Left ventricle myocardium inferior (tissue), 1 donor: ENCODE measurements at places on chromosomes 6 and 20. TPM values are rescaled to one million over a fixed set of nuclear protein-coding genes. Genes with fewer than 3 reads are reported as not detected.

The TCF21 gene
- 5.3 TPM for total RNA-seq

The ARMH2 gene
- total RNA-seq = not detected

The PI3 gene
- total RNA-seq = not detected

The MYCT1 gene
- total RNA-seq = 15.0 TPM

The SPATA25 gene
- total RNA-seq = 2.4 TPM

The NKAPL gene
- total RNA-seq = 4.5 TPM

The UNC5CL gene
- total RNA-seq = 0.27 TPM

The SAYSD1 gene
- 10.0 TPM for total RNA-seq

The CCDC170 gene
- 0.36 TPM for total RNA-seq

The CCN5 gene
- 37.0 TPM for total RNA-seq

The SRC gene
- 4.2 TPM for total RNA-seq

The XKR7 gene
- not detected for total RNA-seq

The DYNLT2 gene
- 0.66 TPM for total RNA-seq

The CD24 gene
- total RNA-seq = 0.71 TPM

The SCRT2 gene
- total RNA-seq = not detected

The ADGRG6 gene
- total RNA-seq = 3.6 TPM

The DNAAF9 gene
- total RNA-seq = 26.2 TPM

The ERVFRD-1 gene
- total RNA-seq = not detected

The ZBTB9 gene
- 4.9 TPM for total RNA-seq

The BLCAP gene
- total RNA-seq = 91.8 TPM

The DNAH8 gene
- 0.03 TPM for total RNA-seq

The ID1 gene
- total RNA-seq = 91.5 TPM

The TGM3 gene
- total RNA-seq = not detected

The FAM209B gene
- 0.47 TPM for total RNA-seq

The PNLDC1 gene
- total RNA-seq = 0.33 TPM

The SNAP91 gene
- total RNA-seq = 2.6 TPM

The KIAA0408 gene
- 2.2 TPM for total RNA-seq

The CD40 gene
- total RNA-seq = 6.8 TPM

The HLA-DQB1 gene
- total RNA-seq = 2.0 TPM

The POU5F1 gene
- total RNA-seq = 0.69 TPM

The RNF217 gene
- total RNA-seq = 14.1 TPM

The CCDC28A gene
- 9.0 TPM for total RNA-seq

The ISM1 gene
- 1.3 TPM for total RNA-seq

The SLC17A1 gene
- total RNA-seq = not detected

The PTPRT gene
- 0.08 TPM for total RNA-seq

The SMOC2 gene
- 14.4 TPM for total RNA-seq

The BPIFB4 gene
- total RNA-seq = not detected

The ULBP3 gene
- total RNA-seq = 0.99 TPM

The BPIFA1 gene
- total RNA-seq = not detected

The AKAP7 gene
- 10.9 TPM for total RNA-seq

The BIRC7 gene
- 0.27 TPM for total RNA-seq

The CPNE5 gene
- 26.5 TPM for total RNA-seq

The TENT5A gene
- 44.4 TPM for total RNA-seq

The RAD21L1 gene
- total RNA-seq = not detected

The ZC2HC1B gene
- total RNA-seq = not detected

The RSPH3 gene
- total RNA-seq = 11.9 TPM

The NRSN1 gene
- total RNA-seq = not detected

The YIPF3 gene
- 69.9 TPM for total RNA-seq

The BMP2 gene
- 2.4 TPM for total RNA-seq

The IPCEF1 gene
- total RNA-seq = 1.7 TPM

The FAM135A gene
- total RNA-seq = 14.5 TPM

The PCSK2 gene
- 0.74 TPM for total RNA-seq

The CCM2L gene
- 7.5 TPM for total RNA-seq

The EEF1A2 gene
- 1,286 TPM for total RNA-seq
